ENCODE measurements at places on chromosomes 6 and 20. TPM values are rescaled to one million over a fixed set of nuclear protein-coding genes. Genes with fewer than 3 reads are reported as not detected.

Gene MBOAT1
- total RNA-seq, result 4.4 TPM

Gene SPEF1
- 0.18 TPM for total RNA-seq

Gene HLA-DOB
- 0.82 TPM for total RNA-seq

Gene MYCT1
- total RNA-seq, result not detected

Gene LPA
- not detected for total RNA-seq

Gene C20orf204
- 3.2 TPM for total RNA-seq

Gene SLC16A10
- 5.8 TPM for total RNA-seq

Gene C20orf144
- total RNA-seq, result 0.38 TPM

GRCh38 chr20:25120457-25120856 lies 38.5 kb upstream of the VSX1 start:
- no peak for DNase-seq

DNA sequence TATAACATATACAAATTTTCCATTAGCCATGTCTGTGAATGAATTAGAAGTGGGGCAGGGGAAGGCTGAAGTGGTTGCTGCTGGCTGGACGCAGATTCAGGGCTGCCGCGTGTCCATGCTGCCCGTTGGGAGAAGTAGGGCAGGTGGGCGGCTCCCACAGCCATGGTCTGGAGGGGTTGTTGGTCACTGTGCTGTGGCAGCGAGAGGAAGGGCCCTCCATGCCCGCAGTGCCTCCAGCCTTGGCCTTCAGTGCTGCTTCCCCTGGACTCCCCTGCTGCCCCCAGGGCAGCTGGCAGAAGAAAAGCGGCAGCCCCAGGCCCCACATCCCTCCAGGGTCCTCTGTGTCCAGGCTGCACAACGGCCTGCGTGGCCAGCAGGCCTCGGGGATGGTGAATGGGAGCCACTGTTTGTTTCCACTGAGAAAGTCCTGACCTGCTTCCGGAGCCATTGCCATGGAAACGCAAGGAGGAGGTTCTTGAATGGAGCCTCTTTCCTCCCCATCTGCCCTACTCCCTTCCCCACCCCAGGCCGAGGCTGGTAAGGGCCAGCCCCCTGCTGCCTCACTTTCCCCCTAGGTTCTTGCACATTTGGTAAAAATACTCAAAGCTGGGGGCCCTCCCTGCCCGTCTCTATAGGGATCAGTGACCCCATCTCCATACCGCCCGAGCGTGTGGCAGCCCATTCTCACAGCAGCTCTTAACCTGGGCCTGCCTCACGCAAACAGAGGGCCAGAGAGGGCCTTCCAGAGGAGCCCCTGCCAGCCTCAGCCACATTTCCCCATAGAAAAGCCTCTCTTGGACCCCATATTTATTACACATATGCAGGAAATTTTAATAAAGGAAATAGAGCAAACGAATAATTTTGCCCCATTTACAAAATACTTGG lies 113.3 kb downstream of the SASH1 start:
- no peak for DNase-seq

GRCh38 chr6:22958677-22959076 lies 389.3 kb downstream of the HDGFL1 start:
- no peak for DNase-seq

DNA sequence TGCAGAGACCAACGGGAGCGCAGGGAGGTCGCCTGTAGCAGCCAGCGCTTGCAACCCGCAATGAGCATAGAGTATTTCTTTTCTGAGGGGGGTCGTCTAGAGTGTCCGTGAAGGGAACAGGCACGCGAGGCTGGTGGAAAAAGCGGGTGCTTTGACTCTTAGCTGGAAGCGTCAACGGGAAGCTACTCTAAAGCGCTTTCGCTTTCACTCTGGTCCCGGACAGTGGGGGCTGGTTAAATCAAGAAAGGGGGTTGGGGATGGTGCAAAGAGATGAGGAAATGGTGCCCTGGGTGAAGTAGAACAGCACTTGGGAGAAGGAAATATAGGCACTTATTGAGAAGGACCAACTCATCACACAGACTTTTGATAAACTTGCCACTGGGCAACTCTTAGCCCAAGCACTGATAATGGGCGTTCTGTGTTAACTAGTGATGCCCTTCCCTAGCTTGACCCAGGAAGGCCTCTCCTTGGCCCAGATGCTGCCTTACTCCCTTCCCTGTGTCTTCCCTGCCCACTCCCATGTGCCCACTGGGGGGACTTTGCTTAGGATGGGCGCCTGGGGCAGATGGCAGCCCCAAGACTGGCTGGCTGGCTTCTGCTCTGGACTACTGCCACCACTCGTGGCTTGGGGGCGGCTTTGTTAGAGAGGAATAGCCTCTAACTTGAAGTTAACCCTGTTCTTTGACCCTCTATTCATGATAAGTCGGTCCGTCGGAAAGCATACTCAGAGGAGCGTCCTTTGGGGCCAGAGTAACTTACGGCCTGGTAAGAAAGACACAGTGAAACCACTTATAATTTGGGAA lies 585 bp downstream of the PSMB9 start:
- peak; percentile 64 for DNase-seq

- no peak for DNase-seq
Measured at GRCh38 chr6:122063076-122063475, 336.4 kb upstream of the HSF2 start.

- DNase-seq, result no peak
Measured at GRCh38 chr6:67680297-67680932, 954.7 kb upstream of the ADGRB3 start.

GRCh38 chr6:5247201-5247600 lies 13.5 kb downstream of the LYRM4 start:
- DNase-seq, result no peak

DNA sequence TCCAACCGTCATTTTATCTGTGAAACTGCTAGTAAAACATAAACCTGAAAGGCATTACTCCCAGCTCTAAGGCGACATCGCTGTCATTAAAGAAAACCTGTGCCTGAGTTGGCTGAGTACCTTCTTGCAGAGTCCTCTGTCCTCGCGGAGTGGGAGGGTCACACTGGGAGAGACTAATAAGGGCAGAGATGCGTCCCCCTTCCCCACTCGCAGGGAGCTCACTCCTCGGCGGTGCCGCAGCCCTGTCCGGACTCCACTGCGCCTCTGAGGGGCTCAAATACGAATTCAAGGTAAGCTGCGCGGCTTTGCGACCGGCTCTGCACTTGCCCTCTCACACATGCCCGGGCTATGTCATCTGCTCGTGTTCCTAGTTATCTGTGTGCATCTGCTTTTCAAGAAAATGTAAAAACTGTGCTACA lies at the start of gene COL19A1:
TSS of gene COL19A1 (plus strand) at position 206 of the 419 bp plus-strand sequence. CDS start 13,012 bp downstream, outside the sequence.
- peak; percentile 7 for DNase-seq

DNA sequence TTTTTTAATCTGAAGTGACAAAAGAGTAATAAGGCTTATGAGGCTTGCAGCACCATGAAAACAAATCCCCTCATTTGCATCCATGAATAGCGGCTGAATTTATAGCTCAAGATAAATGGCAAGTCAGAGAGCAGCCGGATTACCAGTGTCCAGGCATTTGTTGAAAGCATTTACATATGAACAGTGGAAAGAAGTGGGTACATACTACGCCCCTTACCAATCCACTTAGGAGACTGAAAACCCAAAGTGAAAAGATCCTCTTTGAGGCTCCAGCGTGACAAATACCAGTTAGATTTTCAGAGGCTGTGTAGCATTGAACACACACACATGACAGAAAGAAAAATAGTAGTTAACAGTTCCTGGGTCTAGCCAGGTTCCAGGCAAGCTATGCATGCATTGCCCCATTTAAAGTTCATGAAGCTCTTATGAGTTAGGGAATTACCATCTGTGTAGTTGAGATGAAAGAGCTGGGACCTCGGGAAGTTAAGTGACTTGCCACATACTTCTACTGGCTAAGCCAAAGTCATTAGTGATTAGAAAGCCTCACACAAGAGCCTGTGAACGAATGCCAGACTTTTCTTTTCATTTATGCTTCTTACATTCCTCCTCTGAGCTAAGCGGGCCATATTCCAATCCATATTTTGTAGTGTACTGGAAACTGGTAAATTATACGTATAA lies 28.3 kb upstream of the NHSL1 start:
- DNase-seq, result no peak

DNA sequence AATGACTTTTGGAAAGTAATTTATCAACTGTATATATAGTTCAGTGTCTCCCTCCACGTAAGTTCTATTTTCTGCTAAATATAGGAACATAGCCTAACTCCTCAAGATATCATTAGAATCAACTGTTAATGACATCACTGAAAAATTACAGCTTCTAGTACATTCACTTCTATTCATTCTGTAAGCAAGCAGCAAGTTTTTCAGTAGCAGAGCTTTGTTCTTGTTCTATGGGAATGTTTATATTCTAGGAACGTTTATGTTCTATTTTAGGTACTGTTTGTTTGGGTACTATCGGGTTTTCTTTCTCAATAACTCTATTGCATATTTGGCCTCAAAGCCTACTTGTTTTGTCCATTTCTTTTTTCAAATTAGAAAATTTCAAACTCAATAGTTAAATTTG lies 525.6 kb downstream of the EPHA7 start:
- no peak for DNase-seq

DNA sequence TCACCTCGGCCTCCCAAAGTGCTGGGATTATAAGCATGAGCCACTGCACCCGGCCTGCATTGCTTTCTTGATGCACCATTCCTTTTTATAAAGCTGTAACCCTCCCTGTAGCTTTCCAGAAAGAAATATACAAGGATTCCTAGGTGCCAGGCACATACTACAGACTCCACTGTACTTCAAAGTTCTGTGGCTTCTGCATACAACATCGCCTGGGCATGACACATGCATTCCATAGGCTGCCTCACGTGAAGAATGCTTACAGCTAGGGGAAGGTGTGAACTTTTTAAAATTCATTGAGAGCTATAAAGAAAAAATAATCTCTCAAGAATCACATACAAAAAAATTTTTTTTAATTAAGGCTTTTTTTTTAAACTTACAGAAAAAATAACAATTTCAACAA lies 50.2 kb downstream of the TRAM2 start:
- no peak for DNase-seq

DNA sequence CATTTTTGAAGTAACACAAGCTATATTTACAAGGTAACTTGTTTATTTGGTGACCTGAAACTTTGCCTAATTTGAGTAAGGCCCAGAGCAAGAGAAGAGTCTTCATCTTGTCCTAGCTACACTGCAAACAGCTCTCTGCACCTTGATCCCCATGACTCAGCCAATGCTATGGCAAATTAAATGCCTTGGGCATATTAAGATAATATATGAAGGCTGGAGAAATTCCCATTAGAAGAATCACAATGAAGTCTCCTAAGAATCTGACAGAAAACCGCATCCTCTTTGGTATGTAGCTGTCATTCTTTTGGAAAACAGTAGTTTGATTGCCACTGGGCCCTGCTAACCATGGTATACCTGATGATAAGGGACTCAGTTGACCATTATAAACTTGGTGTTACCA lies 204.5 kb downstream of the UBE3D start:
- DNase-seq, result no peak

DNA sequence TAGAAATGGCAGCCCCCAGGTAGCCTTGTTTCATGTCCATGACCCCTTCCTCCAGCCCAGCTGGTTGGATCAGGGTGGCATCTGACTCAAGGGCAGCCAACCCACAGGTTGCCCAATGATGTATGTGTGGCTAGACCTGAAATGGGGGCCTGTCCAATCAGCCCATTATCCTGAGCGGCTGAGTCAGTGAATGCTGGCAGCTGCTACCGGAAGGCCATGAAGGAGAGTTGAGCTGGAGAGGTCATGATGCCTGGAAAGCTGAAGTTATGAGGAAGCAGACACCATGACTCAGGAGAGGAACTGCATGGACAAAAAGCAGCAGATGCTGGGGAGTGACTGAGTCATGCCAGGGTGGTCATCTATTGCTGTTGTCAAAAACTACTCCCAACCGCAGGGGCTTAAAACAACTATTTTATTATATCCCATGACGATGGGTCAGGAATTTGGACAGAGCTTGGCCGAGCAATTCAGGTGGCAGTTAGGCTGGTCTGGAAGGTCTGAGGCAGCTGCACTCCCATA lies 67.3 kb downstream of the MDGA1 start:
- no peak for DNase-seq

Data from activated T-cell treated with anti-CD3 and anti-CD28 coated beads, Interleukin-2, amount 50 U/mL, for 4 hours (primary cell).